ENCODE measurements at places on chromosomes 3 and 15. TPM values are rescaled to one million over a fixed set of nuclear protein-coding genes. Genes with fewer than 3 reads are reported as not detected.

Gene CYP8B1
- total RNA-seq: not detected

Gene PP2D1
- not detected for total RNA-seq

Gene KLHL25
- total RNA-seq: 8.5 TPM

Gene CAPN3
- 1.2 TPM for total RNA-seq

Gene PGBD4
- 3.4 TPM for total RNA-seq

Gene MGLL
- 6.6 TPM for total RNA-seq

Gene SH2D7
- not detected for total RNA-seq

Gene EIF5A2
- total RNA-seq: 9.8 TPM

Gene LEO1
- 38.2 TPM for total RNA-seq

Gene LYSMD2
- 5.8 TPM for total RNA-seq

Gene PRTG
- 0.83 TPM for total RNA-seq

Gene GUCA1C
- total RNA-seq: not detected

Gene CKMT1B
- total RNA-seq: 0.32 TPM

Gene FEZF2
- not detected for total RNA-seq

Gene GRM2
- 0.23 TPM for total RNA-seq

Gene CORO2B
- 0.41 TPM for total RNA-seq

Gene ZNF80
- 0.74 TPM for total RNA-seq

Gene FES
- 51.9 TPM for total RNA-seq

Gene ERICH6
- total RNA-seq: 0.39 TPM

Gene FETUB
- total RNA-seq: not detected

Gene SEMA3B
- 0.30 TPM for total RNA-seq

Gene COL7A1
- 2.4 TPM for total RNA-seq

Gene KIF15
- total RNA-seq: 28.7 TPM

Gene PRSS50
- total RNA-seq: not detected

Gene UROC1
- not detected for total RNA-seq

Gene KPNA4
- total RNA-seq: 69.8 TPM

Gene FAM81A
- total RNA-seq: 0.69 TPM

Gene TUSC2
- total RNA-seq: 23.9 TPM

Gene FRMD4B
- 78.0 TPM for total RNA-seq

Gene UCN2
- total RNA-seq: 0.11 TPM

Gene ABI3BP
- total RNA-seq: 0.37 TPM

Gene C15orf62
- 0.76 TPM for total RNA-seq

Gene ZPLD1
- not detected for total RNA-seq

Gene PLCB2
- 96.3 TPM for total RNA-seq

Gene SST
- total RNA-seq: not detected

Gene CCDC54
- total RNA-seq: not detected

Gene GXYLT2
- total RNA-seq: 0.05 TPM

Gene SCG3
- not detected for total RNA-seq

Gene LRRIQ4
- total RNA-seq: 0.16 TPM

Gene SPTSSB
- total RNA-seq: not detected

Gene AGTR1
- total RNA-seq: not detected

Gene THBS1
- 0.32 TPM for total RNA-seq

Gene THRB
- not detected for total RNA-seq

Gene CHDH
- 10.7 TPM for total RNA-seq

Gene NEO1
- total RNA-seq: 12.5 TPM

Gene SPINK8
- total RNA-seq: not detected

Gene GPR15
- total RNA-seq: 10.5 TPM

Gene TMEM207
- not detected for total RNA-seq

Gene C3orf49
- not detected for total RNA-seq

Gene CLDN16
- total RNA-seq: not detected

Gene PLA2G4D
- not detected for total RNA-seq

Gene FBXL2
- not detected for total RNA-seq

Gene CBLB
- 152 TPM for total RNA-seq
